ENCODE measurements at places on chromosomes 11 and 22. TPM values are rescaled to one million over a fixed set of nuclear protein-coding genes. Genes with fewer than 3 reads are reported as not detected.
A peak's percentile ranks its signal among the peaks of the same experiment; 100 is the strongest.

DNA sequence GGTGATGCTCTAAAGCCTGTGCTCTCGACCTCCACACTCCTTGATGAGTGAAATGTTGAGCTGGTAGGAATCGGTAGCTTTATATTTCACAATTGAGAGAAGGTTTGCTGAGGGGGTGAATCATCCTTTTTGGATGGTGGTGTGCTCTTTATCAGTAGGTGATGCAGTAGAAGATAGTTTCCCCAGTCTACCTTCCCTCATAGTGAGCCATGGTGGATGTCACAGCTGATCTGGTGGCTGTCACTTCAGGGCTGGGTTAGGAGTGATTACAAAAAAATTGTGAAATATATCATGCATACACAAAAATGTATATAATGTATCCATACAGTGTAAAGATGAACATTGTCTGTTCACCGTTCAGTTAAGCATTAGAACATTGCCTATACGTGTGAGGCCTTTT, 105.3 kb downstream of the GRAMD1B start:
- H3K36me3 ChIP-seq = no peaks in the 10 kb centered on the region
- H3K4me1 ChIP-seq = peaks cover 56% of the 10 kb centered on the region
- no peak overlapping the region for H3K27ac ChIP-seq
- no peak overlapping the region for H3K4me3 ChIP-seq
- no peaks in the 10 kb centered on the region for H3K27me3 ChIP-seq

- no peak overlapping the region for H3K4me3 ChIP-seq
- H3K27me3 ChIP-seq = peaks cover 7% of the 10 kb centered on the region
- no peaks in the 10 kb centered on the region for H3K4me1 ChIP-seq
- no peak for DNase-seq
- H3K36me3 ChIP-seq = no peaks in the 10 kb centered on the region
- H3K27ac ChIP-seq = no peak overlapping the region
Measured at GRCh38 chr22:36968249-36968964, 50.8 kb downstream of the TST start.

DNA sequence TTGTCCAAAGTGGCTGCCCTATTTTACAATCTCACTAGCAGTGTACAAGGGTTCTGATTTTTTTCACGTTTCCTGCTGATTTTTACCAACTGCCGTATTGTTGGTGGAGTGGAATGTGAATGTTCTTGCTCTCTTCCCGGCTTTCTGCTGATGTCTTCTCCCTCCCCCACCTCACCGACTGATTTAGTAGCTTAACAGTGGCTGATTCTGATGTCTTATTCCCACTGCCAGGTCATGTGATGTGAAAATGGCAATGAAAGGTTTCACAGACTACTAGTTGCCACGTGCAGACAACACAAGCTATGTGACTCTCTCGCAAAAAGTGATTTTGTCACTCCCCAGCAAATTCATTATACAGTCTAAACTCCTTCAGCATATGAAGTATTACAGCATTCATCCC, 17.3 kb upstream of the NEU3 start:
- H3K36me3 ChIP-seq = peaks cover 76% of the 10 kb centered on the region
- no peak for DNase-seq
- H3K4me3 ChIP-seq = no peak overlapping the region
- no peak overlapping the region for H3K27ac ChIP-seq
- H3K27me3 ChIP-seq = no peaks in the 10 kb centered on the region
- peaks cover 16% of the 10 kb centered on the region for H3K4me1 ChIP-seq

DNA sequence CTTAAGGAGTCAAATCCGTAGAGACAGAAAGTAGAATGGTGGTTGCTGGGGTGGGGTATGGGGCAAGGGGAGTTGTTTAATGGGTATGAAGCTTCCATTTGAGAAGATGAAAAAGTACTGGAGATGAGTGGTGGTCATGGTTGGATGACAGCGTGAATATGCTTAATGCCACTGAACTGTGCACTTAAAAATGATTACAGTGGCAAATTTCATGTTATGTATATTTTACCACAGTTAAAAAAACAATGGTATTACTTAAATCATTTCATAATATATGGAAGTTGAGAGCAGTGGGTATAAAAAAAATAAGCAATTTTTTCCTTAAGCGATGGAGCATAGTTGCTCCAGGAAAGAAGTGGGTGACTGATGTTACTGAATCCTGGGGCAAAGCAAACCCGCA, 67.1 kb downstream of the C22orf31 start:
- H3K27ac ChIP-seq = no peak overlapping the region
- no peak for DNase-seq
- H3K4me1 ChIP-seq = peaks cover 5% of the 10 kb centered on the region
- H3K36me3 ChIP-seq = no peaks in the 10 kb centered on the region
- H3K27me3 ChIP-seq = no peaks in the 10 kb centered on the region

Gene NPTXR
- total RNA-seq = 23.3 TPM

Gene LYVE1
- 41.1 TPM for total RNA-seq

DNA sequence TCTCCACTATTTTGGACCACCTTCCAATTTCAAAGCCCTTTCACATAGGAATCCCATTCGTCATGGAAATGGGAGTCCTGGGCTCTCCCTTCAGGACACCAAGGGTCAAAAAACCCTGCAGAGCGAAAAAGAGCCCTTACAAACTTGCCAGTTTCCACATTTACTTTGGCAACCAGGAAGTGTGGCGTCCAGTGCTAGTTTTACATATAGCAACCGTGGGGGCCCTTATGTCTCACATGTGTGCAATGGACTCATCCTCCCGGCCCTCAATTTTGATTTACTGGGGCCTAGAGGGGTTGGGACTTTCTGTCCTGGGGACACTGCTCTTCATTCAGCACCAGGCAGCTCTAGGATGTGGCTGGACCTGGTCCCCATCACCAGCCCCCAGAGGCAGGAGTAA, 33.7 kb downstream of the DAGLA start:
- no peaks in the 10 kb centered on the region for H3K36me3 ChIP-seq
- peaks cover 36% of the 10 kb centered on the region for H3K4me1 ChIP-seq
- no peak for DNase-seq
- H3K4me3 ChIP-seq = no peak overlapping the region
- H3K27ac ChIP-seq = no peak overlapping the region

DNA sequence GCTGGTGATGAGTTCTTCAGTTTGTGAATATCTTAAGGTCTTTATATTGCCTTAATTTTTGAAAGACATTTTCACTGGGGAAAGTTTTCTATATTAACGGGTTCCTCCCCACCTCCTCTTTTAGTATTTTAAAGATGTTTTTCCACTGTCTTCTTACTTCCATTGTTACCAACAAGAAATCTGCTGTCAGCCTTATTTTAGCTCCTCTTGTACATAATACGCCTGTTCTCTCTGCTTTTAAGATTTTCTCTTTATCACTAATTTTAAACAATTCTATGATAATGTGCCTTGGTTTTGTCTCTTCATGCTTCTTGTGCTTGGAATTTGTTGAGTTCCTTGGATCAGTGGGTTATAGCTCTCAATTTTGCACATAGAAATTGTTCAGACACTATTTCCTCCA, 280.4 kb downstream of the DCDC1 start:
- H3K27me3 ChIP-seq = no peaks in the 10 kb centered on the region
- DNase-seq = no peak
- no peak overlapping the region for H3K4me3 ChIP-seq
- H3K27ac ChIP-seq = no peak overlapping the region
- H3K36me3 ChIP-seq = no peaks in the 10 kb centered on the region
- no peaks in the 10 kb centered on the region for H3K4me1 ChIP-seq

Gene RIMBP3B
- not detected for total RNA-seq

DNA sequence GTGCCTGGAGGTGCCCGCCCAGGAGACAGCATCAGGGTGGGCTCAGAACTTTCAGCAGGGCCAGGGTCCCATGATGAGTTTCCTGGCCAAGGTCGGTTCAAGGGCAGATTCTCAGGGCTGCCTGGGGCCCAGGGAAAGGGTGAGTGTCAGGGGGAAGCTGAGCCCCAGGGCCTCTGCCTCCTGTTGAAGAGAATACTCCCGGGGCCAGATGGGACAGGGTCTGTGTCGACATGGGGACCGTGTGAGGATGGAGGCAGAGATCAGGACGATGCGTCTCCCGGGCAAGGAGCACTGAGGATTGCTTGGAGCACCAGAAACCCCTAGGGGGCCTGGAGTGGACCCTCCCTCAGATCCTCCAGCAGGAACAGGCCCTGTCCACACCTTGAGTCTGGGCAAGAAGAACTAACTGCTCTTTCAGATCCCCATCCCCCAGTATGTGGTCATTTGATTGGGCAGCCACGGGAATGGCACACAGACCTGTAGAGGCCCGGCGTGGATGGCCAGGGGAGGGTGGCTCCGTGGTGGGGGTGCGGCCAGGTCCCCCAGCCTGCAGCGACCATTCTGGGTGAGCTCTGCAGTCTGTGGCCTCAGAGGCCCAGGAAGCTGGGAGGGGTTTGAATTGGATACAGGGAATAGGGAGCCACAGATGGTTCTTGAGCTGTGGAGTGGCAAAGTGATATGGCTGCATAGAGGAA, 1078.7 kb downstream of the BRD1 start:
- H3K27ac ChIP-seq = no peak overlapping the region
- no peaks in the 10 kb centered on the region for H3K36me3 ChIP-seq
- no peak for DNase-seq
- peaks cover 11% of the 10 kb centered on the region for H3K27me3 ChIP-seq
- no peaks in the 10 kb centered on the region for H3K4me1 ChIP-seq
- H3K4me3 ChIP-seq = no peak overlapping the region

- no peak for DNase-seq
- no peak overlapping the region for H3K4me3 ChIP-seq
- H3K36me3 ChIP-seq = no peaks in the 10 kb centered on the region
- no peaks in the 10 kb centered on the region for H3K27me3 ChIP-seq
- no peak overlapping the region for H3K27ac ChIP-seq
Measured at GRCh38 chr11:34830035-34830434, 86.1 kb downstream of the APIP start.

DNA sequence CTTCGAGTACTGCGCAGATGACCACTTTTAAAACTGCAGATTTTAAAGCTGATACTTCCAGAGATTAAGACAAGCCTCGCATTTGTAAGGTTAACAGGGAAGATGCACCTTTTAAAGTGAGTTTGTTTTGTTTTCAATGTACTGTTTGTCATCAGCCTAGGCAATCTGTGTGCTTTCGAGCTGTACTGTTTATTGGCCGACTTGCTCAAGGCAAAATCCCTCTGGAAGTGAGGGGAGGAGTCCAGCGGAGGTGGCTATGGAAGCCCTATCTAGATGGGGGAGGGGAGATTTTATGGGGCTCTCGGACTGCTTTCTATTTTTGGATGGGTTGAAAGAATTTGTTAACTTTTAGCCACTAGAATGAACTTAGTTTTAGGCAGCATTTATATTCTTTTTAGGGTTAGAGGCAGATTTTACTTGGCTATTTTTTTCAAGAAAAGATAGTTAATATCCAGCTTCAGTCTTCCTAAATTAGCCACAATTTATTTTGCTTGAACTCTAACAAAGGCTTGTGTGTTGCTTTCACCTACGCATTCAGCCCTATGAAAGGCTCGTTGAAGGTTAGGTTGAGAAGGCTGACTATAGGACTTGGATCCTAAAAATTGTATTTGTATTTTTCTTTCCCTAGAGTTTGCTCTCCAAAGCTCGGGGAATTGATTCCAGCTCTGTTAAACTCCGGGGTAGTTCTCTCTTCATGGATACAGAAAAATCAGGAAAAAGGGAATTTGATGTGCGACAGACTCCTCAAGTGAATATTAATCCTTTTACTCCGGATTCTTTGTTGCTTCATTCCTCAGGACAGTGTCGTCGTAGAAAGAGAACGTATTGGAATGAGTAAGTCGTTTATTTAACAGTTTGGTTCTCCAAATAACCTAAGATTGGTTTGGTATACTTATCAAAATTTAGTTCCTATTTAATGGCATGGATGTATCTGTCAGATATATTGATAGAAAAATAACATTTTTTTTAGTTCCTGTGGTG, 2.1 kb downstream of the WEE1 start:
- DNase-seq = peak; percentile 30
- no peaks in the 10 kb centered on the region for H3K27me3 ChIP-seq
- peaks cover 54% of the 10 kb centered on the region for H3K4me1 ChIP-seq
- peak overlapping the region; percentile 98 for H3K27ac ChIP-seq
- H3K36me3 ChIP-seq = peaks cover 7% of the 10 kb centered on the region

Gene RIN1
- total RNA-seq = 1.0 TPM

GRCh38 chr11:90204832-90205646, 17.8 kb downstream of the CHORDC1 start:
- H3K27me3 ChIP-seq = no peaks in the 10 kb centered on the region
- H3K36me3 ChIP-seq = peaks cover 86% of the 10 kb centered on the region
- no peak overlapping the region for H3K27ac ChIP-seq
- no peak overlapping the region for H3K4me3 ChIP-seq
- DNase-seq = no peak

GRCh38 chr22:49289822-49290679, 537.6 kb downstream of the BRD1 start:
- no peak for DNase-seq
- H3K36me3 ChIP-seq = no peaks in the 10 kb centered on the region
- no peak overlapping the region for H3K27ac ChIP-seq
- no peaks in the 10 kb centered on the region for H3K4me1 ChIP-seq
- H3K4me3 ChIP-seq = no peak overlapping the region

Gene CD6
- total RNA-seq = 0.47 TPM

GRCh38 chr11:111447112-111447471, 65.1 kb downstream of the BTG4 start:
- H3K4me3 ChIP-seq = no peak overlapping the region
- peaks cover 15% of the 10 kb centered on the region for H3K4me1 ChIP-seq
- no peak overlapping the region for H3K27ac ChIP-seq
- no peaks in the 10 kb centered on the region for H3K36me3 ChIP-seq
- H3K27me3 ChIP-seq = peaks cover 15% of the 10 kb centered on the region
- no peak for DNase-seq

Gene OR8G5
- not detected for total RNA-seq

GRCh38 chr22:19063581-19064353, 58.4 kb downstream of the DGCR2 start:
- DNase-seq = no peak
- no peak overlapping the region for H3K4me3 ChIP-seq
- peaks cover 95% of the 10 kb centered on the region for H3K36me3 ChIP-seq
- H3K27ac ChIP-seq = no peak overlapping the region
- peaks cover 19% of the 10 kb centered on the region for H3K4me1 ChIP-seq
- H3K27me3 ChIP-seq = no peaks in the 10 kb centered on the region

GRCh38 chr11:107413352-107413751, 44.3 kb downstream of the CWF19L2 start:
- H3K4me3 ChIP-seq = no peak overlapping the region
- no peaks in the 10 kb centered on the region for H3K27me3 ChIP-seq
- H3K4me1 ChIP-seq = no peaks in the 10 kb centered on the region
- DNase-seq = no peak
- no peak overlapping the region for H3K27ac ChIP-seq
- H3K36me3 ChIP-seq = peaks cover 58% of the 10 kb centered on the region

Gene YWHAH
- 67.2 TPM for total RNA-seq

DNA sequence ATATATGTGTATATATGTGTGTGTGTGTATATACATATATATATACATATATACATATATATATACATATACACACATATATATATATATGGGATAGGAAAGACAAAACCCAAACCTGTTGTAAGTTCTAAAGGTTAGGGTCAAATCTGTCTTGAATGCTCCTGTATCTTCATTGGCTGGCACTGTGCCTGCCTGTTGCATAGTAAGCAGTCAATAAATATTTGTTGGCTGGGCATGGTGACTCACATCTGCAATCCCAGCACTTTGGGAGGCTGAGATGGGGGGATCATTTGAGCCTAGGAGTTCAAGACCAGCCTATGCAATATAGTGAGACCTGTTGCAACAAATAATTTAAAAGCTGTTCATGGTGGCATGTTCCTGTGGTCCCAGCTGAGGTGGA, 205.4 kb downstream of the DBX1 start:
- peaks cover 65% of the 10 kb centered on the region for H3K4me1 ChIP-seq
- peak overlapping the region; percentile 35 for H3K27ac ChIP-seq
- no peak overlapping the region for H3K4me3 ChIP-seq

All from left ventricle myocardium inferior (tissue), 1 donor.